Purkinje cell (primary cell): ENCODE measurements at places on chromosomes 6 and 20. TPM values are rescaled to one million over a fixed set of nuclear protein-coding genes. Genes with fewer than 3 reads are reported as not detected.

ECI2 gene
- 22.9 and 31.6 TPM in 2 replicates for polyA plus RNA-seq

CAGE1 gene
- polyA plus RNA-seq, result not detected in 2 replicates

HEY2 gene
- 0.77 and 0.87 TPM in 2 replicates for polyA plus RNA-seq

PRSS35 gene
- polyA plus RNA-seq, result not detected in 2 replicates

CSNK2A1 gene
- polyA plus RNA-seq, result 127 and 135 TPM in 2 replicates
